ENCODE measurements at places on chromosomes 4 and X.

GRCh38 chrX:10393241-10393640 lies 227.1 kb downstream of the MID1 start:
- DNase-seq: no peak

- DNase-seq: no peak
Measured at GRCh38 chr4:84623661-84624060, 40.7 kb downstream of the CDS1 start.

DNA sequence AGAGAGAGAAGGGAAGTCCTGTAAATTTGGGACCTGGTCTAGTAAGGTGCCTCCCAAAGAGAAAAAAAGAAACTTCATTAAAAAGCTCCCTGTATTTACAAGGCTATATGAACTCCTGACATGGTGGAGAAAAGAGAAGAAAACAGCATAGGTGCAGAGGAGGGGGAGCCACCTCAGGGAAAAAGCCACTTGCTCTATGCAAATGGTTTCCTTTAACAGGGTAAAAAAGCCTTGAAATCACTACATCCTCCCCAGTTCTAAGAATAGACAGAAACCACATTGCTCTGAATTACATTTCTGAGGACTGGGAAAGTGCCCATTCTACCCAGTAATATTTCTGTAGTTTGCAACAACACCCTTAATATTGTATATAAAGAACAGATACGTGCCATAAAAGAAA lies 165.5 kb downstream of the KLF8 start:
- no peak for DNase-seq

- no peak for DNase-seq
Measured at GRCh38 chr4:4270529-4270928, 19.4 kb downstream of the LYAR start.

- DNase-seq: no peak
Measured at GRCh38 chr4:73593631-73594241, 26.5 kb downstream of the RASSF6 start.

DNA sequence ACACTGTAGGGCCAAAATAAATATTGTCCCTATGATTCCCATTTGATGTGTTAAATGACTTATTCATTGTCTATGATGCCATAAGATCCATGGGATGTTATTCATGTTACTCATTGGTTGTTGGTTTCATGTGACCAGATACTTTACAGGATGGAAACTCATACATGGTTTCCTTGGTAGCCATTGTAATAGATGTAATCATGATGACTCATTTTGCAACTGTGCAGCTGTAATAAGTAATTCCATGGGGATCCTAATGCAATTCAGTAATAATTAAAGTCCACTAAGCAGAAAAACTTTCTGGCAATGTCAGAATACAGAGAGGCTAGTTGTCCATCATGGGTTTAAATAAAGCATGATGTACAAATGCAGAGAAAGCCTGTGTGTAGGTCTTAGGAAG lies 389.7 kb upstream of the NR3C2 start:
- DNase-seq: no peak

- DNase-seq: no peak
Measured at GRCh38 chrX:69060631-69061408, 104.4 kb downstream of the PJA1 start.

GRCh38 chr4:18231726-18232125 lies 210.2 kb upstream of the LCORL start:
- DNase-seq: no peak

All from MG63 (cell line).